ENCODE measurements at places on chromosomes 12 and 14. TPM values are rescaled to one million over a fixed set of nuclear protein-coding genes. Genes with fewer than 3 reads are reported as not detected.

- no peak for DNase-seq
Measured at GRCh38 chr12:132023658-132024057, 73.9 kb downstream of the EP400 start.

DNA sequence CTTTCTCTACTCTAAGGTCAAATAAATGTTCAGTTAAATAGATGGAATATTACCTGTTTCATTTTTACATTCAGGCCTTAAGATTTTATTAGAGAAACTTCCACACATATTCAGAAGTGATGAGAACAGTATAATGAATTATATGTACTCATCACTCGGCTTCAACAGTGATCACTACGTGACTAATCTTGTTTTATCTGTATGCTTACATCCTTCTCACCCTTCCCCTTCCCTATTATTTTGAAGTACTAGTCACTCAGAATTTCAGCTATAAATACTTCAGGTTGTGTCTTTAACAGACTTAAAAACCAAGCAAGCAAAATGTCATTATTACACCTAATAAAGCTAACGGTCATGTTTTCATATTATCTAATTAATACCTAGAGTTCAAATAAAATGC is 34.9 kb downstream of the ETV6 start:
- no peak for DNase-seq

- DNase-seq, result no peak
Measured at GRCh38 chr14:105432657-105433056, 13.0 kb downstream of the MTA1 start.

DNA sequence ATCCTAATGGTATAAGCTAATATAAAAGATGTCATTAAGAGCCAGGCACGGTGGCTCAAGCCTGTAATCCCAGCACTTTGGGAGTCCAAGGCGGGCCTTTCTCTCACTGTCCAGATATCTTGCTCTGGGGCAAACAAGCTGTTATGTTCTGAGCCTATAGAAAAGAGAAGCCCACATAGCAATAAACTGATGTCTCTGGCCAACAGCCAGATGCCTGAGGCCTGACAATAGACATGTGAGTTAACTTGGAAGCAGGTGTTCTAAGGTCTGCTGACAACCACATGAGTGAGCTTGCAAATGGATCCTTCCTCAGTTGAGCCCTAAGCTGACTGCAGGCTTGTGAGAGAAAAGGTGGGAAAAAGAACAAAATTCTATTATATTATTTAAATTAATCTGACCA is 25.0 kb downstream of the YAF2 start:
- DNase-seq, result no peak

DNA sequence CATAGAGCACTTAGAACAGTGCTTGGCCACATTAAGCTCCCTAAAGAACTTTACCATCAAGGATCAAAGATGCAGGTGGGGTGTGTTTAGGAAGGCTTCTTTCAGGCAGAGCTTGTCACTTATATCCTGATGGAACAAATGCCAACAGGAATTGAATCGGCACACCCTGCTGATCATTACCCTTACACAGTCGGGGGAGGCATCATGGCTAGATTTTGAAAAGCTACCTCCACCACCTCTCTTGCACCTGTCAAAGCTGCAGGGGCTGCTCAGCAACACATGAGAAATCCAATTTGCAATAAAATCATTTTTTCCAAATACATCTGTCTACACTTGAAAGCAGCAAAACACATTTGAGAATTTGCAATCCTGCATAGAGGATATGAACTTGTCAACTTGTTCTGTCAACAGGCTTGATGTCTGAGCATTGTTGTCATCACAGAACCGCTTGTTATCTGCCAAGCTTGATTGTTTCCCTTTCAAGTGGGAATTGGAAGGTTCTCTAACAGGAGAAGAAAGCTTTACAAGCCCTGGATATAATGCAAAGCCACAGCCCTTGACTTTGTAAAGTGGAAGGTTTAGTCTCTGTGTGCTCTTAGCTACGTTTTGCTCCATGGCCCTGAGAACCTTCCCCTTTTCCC is 24.6 kb upstream of the TRIM9 start:
- DNase-seq, result no peak

- no peak for DNase-seq
Measured at GRCh38 chr12:132622437-132623071, 4.0 kb downstream of the P2RX2 start.

DNA sequence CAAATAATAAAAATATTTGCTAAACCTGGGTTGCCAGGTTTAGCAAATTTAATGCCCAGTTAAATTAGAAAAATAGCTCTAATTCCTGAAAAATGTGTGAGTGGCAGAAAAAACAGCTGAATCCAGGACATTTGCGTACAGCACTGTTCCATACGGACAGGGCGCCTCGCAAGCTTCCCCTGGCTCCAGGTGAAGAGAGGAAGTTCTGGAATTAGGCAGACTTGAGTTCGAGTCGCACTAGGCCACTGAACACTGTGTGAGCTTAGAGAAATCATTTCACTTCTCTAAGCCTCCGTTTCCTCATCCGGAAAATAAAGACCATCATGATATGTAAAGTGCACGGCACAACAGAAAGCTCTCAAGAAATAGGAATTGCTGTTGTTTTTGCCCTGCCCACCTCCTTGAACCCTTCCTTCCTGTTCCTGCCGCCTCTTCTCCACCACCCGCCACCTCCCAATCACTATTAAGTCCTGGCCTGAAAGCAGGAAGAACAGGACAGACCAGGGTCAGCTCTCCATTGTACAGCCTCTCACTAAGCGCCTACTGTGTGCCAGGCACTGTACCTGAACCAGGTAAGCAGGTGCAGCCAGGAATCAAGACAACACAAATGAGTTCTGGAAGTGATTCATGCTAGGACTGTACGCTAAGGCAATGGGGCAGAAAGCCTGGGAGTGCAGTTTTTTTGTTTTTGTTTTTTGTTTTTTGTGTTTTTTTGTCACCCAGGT is 763 bp upstream of the PHETA1 start:
- no peak for DNase-seq

GRCh38 chr12:68086019-68086603 is 73.4 kb downstream of the IFNG start:
- DNase-seq, result no peak

- no peak for DNase-seq
Measured at GRCh38 chr12:25377469-25378177, 126.9 kb upstream of the KRAS start.

DNA sequence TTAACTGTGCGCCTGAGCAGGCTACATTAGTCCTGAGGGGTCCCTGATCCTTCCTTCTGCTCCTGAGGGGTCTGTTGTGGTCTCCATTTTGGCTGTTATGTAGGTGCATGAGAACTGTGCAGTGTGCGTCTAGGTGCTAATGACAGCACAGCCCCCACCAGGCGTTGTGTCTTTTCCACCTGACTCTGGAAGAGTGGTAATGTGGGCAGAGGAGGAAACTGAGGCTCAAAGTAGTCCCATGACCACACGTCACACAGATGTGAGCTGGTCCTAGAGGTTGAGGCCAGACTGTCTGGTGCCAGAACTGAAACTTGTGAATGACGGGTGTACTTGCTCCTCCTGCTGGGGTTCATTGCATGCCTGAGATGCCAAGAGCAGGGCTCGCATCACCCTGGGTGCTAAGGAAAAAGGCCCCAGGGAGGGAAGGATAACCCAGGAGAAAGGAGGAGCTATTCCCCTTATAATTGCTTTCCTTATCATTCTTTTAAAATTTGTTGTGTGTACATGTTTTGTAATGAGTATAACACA is 111.8 kb downstream of the SLC25A47 start:
- no peak for DNase-seq

- DNase-seq, result no peak
Measured at GRCh38 chr12:53267306-53267998, 647 bp upstream of the ESPL1 start.

- no peak for DNase-seq
Measured at GRCh38 chr14:21385188-21385904, 1.5 kb upstream of the SUPT16H start.

DNA sequence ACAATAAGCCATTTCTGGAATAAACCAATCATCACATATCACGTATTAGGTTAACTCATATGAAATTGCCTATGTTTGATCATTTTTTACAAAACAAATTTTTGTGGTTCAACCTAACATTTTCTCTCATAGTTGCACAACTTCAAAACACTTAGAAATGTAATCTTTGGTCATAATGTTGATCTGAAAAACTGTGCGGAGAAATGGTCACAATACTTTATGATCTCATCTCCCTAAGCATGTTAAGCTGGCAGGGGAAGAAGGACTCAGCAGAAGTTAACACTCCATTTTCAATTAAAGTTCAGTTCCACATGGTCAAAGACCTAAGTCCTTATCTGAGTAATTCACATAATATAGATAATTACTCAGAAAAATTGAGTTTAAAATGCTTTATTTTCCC is 194.8 kb downstream of the CAPZA3 start:
- no peak for DNase-seq

DNA sequence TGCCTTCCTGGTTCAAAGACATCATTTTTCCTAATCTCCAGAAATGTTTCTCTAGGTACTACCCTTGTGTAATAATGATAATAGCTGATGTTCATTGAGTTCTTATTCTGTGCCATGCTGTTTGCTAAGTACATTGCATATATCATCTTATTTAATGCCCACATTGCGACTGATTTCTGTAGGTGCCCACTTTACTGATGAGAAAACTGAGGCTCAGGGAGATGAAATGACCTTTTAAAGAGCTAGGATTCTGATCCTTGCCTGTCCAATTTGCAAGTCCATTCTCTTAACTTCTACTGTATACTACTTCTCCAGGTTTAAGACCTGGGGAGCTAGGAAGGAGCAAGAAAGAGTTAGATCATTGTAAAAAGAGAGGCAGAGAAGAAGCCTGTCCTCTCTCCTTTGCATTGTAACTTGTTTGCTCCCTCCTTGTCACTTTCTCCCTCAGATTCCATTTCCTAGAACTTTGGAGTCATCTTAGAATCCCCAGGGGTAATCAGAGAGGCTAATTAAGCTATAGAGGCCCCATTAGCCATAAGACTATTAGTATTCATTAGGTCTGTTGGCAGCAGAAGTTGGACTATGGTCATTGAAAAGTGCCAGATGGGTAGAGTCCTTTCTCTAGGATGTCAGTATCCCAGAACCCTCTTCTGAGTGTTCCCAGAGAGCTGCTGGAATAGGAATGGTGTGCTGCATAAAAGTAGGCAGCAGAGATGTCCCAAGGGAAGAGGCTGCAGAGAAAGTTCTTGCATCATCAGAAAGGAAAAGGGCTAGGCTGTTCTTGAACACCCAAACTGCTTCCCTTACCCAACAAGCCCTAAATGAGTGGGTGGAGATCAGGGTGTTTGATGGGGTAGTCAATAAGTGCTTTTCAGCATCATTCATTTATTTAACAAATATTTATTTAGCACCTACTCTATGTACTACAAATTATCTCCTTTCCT is 3.1 kb downstream of the DGKA start:
- DNase-seq, result no peak

GRCh38 chr14:24713404-24713803 is 79.4 kb upstream of the GZMB start:
- no peak for DNase-seq

GRCh38 chr12:25977047-25977446 is 18.6 kb downstream of the RASSF8 start:
- no peak for DNase-seq

DNA sequence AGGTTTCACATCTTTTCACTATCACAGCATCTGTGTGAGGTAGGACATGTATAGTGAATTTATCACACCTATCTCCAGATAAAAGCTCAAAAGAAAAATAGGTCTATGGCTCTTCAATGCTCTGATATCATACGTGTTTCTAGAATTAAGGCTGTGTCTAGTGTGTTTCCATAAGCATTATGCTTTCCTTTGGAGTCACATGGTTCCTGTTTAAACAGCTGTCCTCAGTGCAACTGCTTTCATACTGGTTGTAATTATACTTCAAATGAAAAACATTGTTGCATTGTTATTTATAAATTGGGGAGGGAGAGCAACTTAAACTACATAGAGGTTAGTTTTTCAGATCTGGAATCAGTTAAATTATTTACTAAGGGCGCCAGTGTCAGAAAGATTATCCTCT is 151.6 kb downstream of the SYT1 start:
- DNase-seq, result no peak

DNA sequence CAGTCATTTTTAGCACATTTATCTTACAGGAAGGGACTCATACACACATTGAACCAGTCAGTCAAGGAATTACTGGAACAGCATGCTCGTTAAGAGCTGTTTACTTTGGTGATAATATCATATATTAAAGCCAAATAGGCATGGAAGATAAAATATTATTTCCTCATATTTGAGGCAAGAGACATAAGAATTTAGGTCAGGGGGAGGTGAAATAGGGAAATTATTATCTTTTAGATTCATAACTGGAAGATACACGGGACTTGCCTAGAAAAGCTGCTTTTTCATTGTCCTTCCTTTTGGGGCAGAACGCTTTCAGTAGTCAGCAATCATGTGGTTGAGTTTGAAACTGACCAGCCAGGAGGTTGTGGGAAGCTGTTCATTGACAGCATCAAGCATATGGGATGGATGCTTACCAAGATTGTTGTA is 72.5 kb downstream of the NTN4 start:
- no peak for DNase-seq

DNA sequence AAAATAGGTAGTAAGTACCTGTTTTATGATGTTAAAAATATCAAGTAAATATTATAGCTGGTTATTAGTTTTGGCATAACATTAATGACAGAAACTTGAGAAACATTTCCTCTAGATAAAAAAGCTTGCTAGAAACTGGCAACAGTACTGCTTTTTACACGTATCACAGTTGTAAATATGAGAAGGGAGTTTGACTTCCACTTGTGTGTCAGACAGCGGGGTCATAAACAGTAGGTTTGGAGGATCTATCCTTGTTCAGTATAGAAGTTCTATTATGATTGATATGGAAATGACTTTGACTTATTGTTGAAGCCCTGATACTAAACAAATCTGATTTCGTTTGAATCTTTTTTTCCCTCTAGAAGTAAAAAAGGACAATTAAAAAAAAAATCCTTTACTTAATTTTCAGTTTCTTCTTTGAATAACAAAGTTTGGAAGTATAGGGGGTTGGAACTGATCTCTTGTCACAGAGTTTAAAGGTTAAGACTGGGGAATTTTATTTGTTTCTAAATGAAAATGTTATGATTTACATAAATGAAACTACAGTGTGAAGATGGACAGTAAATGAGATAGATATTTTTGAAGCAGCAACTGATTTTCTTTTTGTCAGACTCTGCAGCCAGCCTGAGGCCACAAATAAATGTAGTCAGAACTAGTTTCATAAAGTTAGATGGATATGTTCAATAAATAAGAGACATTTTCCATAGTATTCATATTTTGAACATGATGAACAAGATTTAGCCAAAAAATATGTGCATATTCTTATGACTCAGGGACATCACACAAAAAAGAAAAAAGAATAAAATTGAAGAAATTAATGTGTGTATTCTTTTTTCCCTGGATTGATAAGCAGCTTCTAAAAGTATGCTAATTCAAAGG is 50.1 kb downstream of the WNK1 start:
- no peak for DNase-seq

Gene ACOT6
- polyA plus RNA-seq, result not detected

Gene ZNF705A
- not detected for polyA plus RNA-seq

Gene SDS
- 0.38 TPM for polyA plus RNA-seq

Gene CIT
- polyA plus RNA-seq, result 21.2 TPM

Gene ARG2
- polyA plus RNA-seq, result 8.5 TPM

Gene LPAR5
- polyA plus RNA-seq, result 1.4 TPM

Gene CALM1
- polyA plus RNA-seq, result 303 TPM

Gene RBP5
- polyA plus RNA-seq, result 56.7 TPM

Gene C3AR1
- 4.6 TPM for polyA plus RNA-seq

Gene CPM
- polyA plus RNA-seq, result 17.3 TPM

Gene CLEC14A
- 14.0 TPM for polyA plus RNA-seq
